GM13976 (cell line): ENCODE measurements at places on chromosomes 4 and X.

- peak; percentile 65 for DNase-seq
Observed at GRCh38 chrX:71098302-71098701, 2.7 kb downstream of the FOXO4 start.

DNA sequence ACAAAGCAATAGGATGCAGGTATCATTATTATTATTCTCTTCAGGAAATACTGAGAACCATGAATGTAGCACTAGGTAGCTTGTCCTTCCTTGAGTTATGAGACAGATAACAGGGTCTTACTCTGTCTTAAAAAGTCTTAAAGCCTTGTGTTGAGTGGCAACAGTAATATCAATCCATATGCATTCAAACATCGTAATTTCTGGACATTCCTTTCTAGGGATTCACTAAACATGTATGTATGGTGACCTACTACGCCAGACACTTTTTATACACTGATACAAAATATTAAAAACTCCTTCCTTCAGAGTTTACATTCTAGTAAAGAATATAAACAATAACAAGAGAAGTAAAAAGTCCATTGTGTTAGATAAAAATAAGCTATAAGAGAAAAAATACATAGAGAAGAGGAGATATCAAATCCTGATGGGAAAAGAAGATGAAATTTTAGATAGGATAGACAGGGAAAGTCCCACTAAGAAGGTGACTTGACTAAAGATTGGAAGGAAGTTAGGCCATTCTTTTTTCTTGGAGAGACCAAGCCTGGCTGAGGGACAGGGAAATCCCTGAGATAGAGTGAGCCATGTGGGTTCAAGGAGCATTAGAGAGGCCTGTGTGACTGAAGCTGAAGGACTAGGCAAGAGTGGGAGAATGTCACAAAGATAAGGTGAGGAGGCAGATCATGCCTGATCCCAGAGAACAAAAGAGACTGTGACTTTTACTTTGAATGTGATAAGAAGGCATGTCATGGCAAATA, 5.0 kb upstream of the DDX60L start:
- DNase-seq: no peak

DNA sequence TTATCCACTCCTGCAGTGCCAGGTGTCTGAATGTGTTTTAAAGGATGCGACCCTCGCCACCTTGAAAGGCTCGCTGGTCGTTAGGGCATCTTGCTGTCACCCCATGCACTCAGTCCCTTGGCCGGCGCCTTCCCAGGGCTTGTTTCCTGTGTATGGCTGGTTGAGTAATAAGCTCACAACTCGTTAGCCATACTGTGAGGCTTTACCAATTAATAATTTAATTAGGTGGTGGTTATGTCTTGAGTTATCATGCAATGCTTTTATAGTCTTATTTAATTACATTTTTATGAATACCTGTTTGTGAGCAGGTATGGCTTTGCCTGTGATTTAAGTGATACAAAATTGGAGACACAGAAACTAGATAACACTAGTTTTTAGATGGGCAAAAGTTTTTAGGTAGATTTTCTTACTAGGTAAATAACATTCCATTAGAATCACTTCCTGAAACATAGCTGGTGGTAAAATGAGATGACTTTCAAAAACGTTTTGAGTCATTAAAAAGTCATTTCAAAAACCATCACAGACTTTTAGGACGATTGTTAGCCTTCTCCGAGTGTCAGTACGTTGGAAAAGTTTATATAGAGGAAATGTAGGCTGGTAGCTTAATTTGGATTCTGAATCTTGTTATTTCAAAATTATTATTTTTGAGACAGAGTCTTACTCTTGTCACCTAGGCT, 18.2 kb downstream of the PTTG2 start:
- DNase-seq: no peak

DNA sequence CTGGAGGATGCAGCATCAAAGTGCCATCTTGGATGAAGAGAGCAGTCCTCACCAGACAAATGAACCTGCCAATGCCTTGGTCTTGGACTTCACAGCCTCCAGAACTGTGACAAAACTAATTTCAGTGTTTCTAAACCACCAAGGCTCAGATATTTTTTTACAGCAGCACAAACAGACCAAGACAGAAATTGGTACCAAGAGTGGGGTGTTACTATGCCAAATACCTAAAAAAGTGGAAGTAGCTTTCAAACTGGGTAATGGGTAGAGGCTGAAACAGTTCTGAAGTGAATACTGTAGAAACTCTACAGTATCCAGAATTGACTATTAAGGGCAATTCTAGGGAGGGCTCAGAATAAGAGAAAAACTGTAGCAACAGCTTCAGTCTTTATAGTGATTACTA, 170.8 kb downstream of the STK32B start:
- no peak for DNase-seq

GRCh38 chr4:26197018-26197779, 123.6 kb upstream of the RBPJ start:
- DNase-seq: peak; percentile 71

GRCh38 chrX:24676403-24677024, 17.2 kb upstream of the POLA1 start:
- peak; percentile 28 for DNase-seq

- no peak for DNase-seq
Observed at GRCh38 chr4:23934915-23935314, 45.1 kb upstream of the PPARGC1A start.

DNA sequence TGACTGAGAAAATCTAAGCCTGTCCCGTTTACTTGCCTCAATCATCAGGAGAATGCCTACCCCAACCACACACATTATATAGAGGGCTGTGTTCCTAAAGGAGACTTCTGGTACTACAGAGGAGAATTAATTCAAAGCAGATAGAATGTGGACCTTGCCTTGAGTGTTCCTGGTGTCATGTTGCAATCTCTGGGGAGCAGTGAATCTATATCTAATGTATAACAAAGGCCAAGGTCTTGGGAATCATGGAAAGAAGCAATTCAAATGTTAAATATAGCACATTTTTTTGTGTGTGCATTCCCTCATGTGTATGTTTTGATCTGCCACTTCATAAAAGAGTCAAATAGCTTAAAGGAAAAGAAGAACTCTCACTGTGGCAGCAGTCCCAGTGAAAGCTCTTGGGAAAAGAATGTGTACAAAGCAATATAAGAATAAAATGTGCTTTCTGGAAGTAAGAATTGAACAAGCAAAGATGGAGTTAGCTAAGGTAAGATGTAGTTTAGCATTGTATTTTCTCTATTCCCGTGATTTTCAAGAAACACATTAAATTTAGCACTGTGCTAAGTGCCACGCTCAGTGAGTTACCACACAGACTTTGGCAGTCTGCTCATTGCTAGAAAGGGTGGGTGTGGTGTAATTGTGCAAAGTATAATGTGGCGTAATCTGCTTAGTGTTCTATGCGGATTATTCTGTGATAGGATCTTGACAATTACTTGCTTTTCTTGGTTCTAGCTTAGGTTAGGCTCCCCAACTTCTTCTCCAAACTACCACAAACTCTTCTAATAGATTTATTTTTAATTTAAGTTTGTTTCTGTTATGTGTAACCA, 13.7 kb downstream of the ADH6 start:
- no peak for DNase-seq

DNA sequence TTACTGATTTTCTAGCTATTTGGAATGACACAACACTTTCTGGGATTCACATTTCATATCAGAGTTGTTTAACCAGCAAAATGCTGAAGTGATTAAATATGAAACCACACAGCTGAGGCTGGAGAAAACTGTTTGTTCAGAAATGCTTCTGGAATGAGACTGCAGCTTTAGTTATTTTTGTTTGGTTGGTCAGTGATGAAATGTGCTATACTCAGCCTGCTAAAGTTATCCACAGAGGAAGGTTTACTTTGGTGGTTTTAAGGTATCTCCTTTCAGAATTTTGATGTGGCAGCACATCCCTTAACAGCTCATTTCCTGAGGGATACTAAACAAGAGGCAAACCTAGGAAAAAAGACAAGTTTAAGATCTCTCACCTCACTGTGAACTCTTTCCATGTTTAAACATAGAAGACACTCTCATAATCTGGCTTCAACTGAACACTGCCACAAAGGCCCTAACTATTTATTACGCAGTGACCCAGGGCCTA, 106.6 kb upstream of the PDE5A start:
- DNase-seq: no peak

DNA sequence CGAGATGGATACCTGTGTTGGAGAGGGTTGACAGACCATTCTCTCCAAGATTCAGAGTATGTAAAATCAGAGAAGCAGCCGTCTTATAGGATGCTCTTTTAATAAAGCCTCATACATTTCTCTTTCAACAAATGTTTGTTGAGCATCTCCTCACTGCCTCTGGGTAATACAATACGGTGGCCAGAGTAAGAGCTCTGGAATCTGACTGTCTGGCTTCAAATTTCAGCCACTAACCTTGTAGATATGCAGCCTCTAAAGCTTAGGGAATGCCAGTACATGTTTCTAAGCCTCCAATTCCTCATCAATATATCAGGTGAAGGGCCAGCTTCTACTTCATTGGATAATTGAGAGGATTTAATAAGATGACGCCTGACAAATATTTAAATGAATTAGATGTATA, 61.3 kb downstream of the CLNK start:
- no peak for DNase-seq

- no peak for DNase-seq
Observed at GRCh38 chrX:7372825-7373525, 225.0 kb upstream of the PUDP start.

- no peak for DNase-seq
Observed at GRCh38 chr4:6275898-6276806, 6.5 kb downstream of the WFS1 start.

DNA sequence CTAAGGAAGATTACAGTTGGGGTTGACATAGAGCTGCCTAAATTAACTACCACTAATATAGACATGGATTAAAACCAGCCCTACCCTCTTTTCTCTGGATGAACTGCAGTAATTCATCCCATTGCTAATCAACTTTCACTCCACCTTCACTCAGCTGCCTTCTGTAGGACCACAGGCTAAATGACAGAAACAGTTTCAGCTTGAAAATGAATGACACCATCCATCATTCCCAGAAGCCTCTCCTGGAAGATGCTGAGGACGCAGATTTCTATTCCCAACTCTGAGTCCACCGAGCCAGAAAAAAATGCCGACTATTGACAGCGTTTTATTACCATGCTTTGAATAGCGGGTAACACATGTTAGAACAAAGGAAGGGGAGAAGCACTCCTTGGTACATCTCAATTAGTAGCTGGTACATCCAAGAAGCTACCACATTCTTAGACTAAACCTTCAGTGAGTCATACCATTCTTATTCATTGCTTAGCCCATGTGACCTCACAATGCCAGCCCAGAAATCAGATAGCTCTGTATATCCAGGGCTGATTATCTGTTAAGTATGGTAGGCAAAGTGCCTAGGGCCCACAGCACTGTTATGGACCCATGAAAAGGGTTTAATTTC, 25.3 kb downstream of the DCX start:
- DNase-seq: no peak

DNA sequence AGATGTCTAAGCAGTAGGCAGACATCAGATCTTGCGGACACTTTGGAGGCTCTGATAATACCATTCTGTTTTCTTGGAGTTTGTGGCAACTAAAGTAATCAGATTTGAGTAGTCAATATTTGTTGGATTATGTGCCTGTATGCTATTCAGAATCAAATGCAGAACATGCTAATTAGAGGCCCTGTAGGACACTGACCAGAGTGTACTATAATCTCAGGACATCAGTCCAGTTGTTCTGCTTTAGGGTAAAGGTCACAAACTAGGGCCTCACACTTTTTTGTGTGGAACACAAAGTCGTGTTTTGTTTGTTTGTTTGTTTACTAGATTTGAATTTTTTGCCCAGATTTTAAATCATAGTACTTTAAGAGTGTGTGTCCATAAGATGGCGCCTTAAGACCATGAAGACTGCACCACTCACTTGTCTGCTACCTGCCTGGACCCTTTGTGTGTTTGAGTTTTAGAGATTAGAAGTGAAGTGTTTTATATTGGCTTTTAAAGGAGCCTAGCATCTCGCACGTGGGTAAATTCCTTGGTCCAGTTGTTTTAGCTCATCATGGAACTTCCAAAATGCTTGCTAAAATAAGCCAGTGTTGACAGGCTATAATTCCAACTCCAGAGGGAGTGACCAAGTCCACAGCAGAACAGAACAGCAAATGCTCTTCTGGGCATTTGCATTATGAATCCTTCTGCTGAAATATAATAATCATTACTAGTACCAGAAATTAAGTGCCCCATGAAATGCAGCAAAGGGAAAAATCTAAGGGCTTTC, 34.7 kb downstream of the IL13RA1 start:
- DNase-seq: no peak

DNA sequence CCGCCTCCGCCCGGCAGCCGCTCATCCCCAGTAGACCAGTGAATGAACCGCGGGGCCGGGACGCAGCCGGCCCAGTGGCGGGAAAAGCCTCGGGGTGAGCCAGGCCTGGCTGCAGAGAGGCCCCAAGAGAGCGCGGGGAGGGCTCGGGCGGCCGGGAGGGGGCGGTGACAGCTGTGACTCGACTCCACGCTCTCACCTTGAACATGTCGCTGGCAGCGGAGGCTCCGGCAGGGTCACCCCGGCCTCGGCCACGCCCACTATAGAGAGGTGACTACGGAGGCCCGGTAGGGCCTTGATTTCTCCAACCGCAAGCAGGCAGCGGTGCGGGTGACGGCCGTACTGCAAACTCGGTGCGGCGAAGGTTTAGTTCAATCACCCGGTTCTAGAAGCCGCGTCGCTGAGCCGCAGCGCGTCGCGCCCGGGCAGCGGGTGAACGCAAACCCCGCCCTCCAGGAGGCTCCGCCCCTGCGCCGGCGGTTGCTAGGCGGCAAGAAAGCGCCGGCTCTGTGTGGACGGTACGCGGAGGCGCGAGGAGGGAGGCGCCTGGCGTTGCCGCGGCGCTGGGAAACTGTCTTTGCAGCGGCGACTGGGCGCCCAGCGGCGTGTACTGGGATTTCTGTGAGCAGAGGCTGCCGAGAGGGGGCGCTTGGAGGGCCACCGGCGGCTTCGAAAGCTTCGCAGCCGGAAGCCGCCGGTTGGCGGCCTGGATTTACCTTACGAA, at the start of the genes APOO and CXorf58:
Gene APOO (minus strand): TSS at position 441 of the 721 bp plus-strand sequence. CDS start 236 bp downstream, at position 205.
Gene CXorf58 (plus strand): TSS at position 509 of the 721 bp plus-strand sequence. CDS start 2,297 bp downstream, outside the sequence.
- DNase-seq: peak; percentile 91

DNA sequence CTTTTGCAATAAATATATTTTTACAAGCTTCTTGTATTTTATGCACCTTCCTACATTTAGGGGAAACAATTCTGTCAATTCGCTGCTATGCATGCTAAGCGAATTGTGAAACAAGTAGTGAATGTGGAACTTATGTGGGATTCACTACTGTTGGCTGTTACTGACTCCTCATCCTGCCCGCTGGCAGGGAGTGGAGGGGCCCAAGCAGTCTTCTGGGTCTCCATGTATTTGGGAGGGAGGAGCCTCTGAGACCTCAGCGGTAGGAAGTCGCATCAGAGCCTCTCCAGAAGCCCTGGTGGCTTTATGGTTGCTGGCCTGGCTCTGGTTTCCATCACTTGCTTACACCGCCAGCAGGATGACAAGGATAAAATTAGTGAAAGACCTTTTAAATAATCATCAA, 3.7 kb upstream of the SETD7 start:
- DNase-seq: no peak

- DNase-seq: no peak
Observed at GRCh38 chr4:63218856-63219255, 1190.4 kb downstream of the TECRL start.

- no peak for DNase-seq
Observed at GRCh38 chrX:107726816-107727534, 48.6 kb downstream of the TSC22D3 start.
